ENCODE measurements at places on chromosomes 4 and X. TPM values are rescaled to one million over a fixed set of nuclear protein-coding genes. Genes with fewer than 3 reads are reported as not detected.

ZNF81 gene
- 10.6 TPM for total RNA-seq

PABPC4L gene
- 0.67 TPM for total RNA-seq

DNA sequence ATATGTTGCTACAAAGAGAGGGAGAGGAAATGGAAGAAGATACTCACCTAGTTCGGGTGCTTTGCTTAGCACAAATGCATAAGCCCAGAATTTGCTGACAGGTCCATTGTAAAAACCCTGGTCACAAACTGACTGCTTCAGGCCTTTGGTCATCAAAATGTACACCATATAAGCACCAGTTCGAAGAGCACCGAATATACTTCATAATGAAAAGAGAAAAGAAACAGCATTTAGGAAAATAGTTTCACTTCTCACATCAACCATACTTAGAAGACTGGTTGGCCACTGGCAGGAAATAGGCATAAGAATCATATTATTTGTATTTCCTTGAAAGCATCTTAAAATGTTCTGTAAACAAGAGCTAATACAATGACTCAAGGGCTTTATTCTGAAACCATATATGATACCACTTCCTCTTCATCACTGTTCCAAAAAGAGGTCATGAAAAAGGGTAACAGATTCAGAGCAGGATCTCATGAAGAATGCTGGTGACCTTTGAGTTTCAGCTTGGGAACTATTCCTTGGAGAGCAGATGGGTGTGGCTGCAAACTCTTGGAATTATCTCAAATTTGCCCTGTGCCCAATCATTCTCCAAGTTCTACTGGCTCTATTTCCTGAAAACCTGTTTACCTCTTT, 138.7 kb downstream of the ELOVL6 start:
- no peaks in the 10 kb centered on the region for H3K36me3 ChIP-seq
- no peak for DNase-seq
- H3K4me3 ChIP-seq = no peak overlapping the region
- H3K4me1 ChIP-seq = no peaks in the 10 kb centered on the region
- no peaks in the 10 kb centered on the region for H3K27me3 ChIP-seq

DNA sequence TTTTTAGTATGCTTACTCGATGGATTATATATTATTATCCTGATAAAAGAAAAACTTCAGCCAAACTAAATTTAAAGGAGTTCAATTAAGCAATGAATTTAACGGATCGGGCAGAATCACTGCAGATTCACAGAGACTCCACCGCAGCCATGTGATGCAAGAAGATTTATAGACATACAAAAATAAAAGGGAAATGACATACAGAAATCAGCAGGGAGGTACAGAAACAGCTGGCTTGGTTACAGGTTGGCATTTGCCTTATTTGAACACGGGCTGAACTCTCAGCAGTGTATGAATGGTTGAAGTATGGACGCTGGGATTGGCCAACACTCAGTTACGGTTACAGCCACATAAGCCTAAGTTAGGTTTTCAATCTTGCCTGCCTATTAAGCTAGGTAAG, 35.4 kb upstream of the DHRSX start:
- peaks cover 2% of the 10 kb centered on the region for H3K27me3 ChIP-seq
- no peaks in the 10 kb centered on the region for H3K4me1 ChIP-seq
- H3K27ac ChIP-seq = no peak overlapping the region
- no peak for DNase-seq
- no peaks in the 10 kb centered on the region for H3K36me3 ChIP-seq

GRCh38 chr4:67459164-67459563, 86.1 kb downstream of the CENPC start:
- H3K4me1 ChIP-seq = no peaks in the 10 kb centered on the region
- H3K36me3 ChIP-seq = peaks cover 6% of the 10 kb centered on the region
- H3K4me3 ChIP-seq = no peak overlapping the region
- H3K27me3 ChIP-seq = no peaks in the 10 kb centered on the region
- no peak for DNase-seq

GRCh38 chrX:1609311-1609710, 5.5 kb upstream of the ASMT start:
- no peak overlapping the region for H3K4me3 ChIP-seq
- no peaks in the 10 kb centered on the region for H3K36me3 ChIP-seq
- H3K27me3 ChIP-seq = no peaks in the 10 kb centered on the region
- H3K4me1 ChIP-seq = no peaks in the 10 kb centered on the region

Data from lung (tissue), 17 donors.